ENCODE measurements at places on chromosomes 13 and 19. TPM values are rescaled to one million over a fixed set of nuclear protein-coding genes. Genes with fewer than 3 reads are reported as not detected.

- DNase-seq: no peak
Observed at GRCh38 chr19:47861630-47862029, 2.6 kb downstream of the TPRX2 start.

- DNase-seq: no peak
Observed at GRCh38 chr13:26465954-26466353, 91.5 kb upstream of the WASF3 start.

The FAM216B gene
- not detected for total RNA-seq

- no peak for DNase-seq
Observed at GRCh38 chr19:15367439-15367838, 12.1 kb downstream of the AKAP8 start.

- DNase-seq: no peak
Observed at GRCh38 chr19:35143231-35143715, at the start of gene FXYD7. FXYD7 (plus strand) TSS chr19:35143255; CDS start chr19:35143334, 79 bp downstream.

The ZNF418 gene
- 5.5 TPM for total RNA-seq

DNA sequence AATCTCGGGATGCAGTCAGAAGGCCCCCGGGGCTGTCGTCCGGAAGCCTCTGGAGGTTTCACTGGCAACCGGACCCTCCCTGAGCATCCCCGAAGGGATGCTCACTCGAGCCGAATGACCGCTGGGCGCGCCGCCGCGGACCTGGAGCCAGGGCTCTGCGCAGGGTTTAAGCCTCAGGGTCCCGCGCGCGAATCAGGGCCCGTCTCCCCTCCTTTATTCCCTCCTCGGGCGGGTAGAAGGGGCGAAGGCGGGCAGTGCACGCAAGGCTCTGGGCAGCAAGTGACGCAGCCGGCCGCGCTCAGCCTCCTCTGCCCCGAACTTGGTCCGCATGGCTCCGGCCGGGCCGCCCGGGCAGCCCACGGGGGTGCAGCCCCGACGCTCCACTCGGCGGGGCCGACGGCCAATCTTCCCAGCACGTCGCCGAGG lies 572 bp downstream of the SHISA2 start:
- DNase-seq: no peak

DNA sequence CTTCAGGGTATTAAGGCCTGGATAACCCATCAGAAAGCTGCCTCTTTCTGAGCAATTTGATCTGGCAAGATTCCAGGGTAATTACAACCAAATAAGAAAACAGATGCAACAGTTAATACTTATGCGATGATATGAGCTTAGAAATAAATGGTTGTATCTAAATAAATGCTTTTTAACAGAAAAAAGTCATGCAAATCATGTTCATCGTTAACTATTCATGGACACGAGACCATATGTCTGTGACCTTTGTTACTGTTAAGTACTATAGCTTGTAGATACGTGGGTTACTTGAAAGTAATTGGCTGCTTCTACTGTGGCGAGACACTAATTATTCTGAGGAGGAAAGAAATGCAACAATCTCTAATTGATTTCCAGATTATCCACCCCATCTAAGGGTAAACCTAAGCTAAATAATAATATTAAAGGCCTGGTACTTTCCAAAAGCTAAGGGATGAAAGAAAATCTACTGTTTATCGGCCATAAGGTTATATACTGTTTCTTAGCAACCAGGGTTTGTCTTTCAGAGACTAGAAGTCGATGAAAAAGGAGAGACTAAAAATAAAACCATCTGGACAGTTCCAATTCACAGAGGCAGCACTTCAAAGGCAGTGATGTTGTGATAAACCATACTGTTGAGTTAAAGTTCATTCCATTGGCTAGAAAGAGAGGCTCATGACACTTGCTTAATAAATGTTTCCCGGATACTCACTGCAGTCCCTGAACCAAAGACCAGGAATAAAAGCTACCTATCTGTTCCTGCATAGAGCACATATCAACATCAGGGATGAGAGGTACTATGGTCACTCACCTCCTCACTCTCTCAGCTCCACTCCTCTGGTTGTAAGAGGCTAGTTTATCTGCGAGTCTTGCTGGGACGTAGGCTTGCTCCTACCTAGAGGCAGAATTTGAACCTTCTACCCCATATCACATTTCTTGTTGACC lies 1.5 kb downstream of the EPSTI1 start:
- DNase-seq: no peak

- DNase-seq: no peak
Observed at GRCh38 chr19:5305163-5305562, 35.4 kb downstream of the PTPRS start.

GRCh38 chr19:57872450-57872849 lies 16.4 kb downstream of the ZNF814 start:
- no peak for DNase-seq

DNA sequence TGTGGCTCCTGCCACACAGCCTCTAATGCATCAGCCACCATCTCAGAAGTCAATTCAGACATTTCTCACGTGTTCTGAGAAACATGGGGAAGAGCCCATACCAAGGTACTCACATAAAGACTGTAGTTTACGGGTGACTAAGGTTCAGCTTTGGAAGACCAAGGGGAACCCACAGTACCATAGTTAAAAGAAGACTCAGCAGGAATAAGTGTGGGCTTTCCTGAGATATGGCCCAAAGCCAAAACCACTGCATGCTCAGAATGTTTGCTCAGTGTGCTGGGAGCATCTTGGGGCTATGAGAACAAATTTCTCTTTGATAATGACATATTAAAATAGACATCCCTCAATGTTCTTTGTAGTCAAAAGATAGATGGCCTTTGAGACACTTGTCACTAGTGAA lies 283.8 kb downstream of the DCT start:
- peak; percentile 22 for DNase-seq

GRCh38 chr19:54506079-54506478 lies 3.4 kb downstream of the LAIR2 start:
- peak; percentile 2 for DNase-seq

DNA sequence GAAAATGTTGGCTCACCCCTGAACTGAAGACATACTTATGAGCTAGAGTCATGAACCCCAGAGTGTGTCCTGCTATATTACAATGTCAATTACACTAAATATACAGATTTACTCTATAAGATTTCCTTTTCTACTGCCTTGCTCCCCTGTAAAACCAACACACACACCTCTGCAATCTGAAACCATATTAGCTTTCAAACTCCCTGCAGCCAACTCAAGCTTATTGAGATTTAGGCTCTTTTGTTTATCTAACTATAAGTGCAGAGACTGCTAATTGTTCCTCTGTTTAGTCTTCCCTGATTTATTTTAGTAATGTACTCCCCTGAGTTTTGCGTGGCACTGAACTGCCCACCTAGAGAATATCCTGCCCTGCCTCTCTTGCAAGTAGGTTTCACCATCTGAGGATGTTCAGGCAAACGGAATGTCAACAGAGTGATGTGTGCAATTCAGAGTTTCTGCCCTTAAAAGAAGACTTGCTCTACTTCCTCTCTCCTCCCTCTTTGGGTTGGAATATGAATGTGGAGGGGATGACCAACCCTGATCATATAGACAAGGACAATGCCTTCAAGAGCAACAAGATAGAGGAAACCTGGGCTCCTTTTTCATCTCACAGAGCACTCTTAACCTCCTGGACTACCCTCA lies 22.3 kb downstream of the FAM216B start:
- DNase-seq: peak; percentile 52

The SLC15A1 gene
- 0.77 TPM for total RNA-seq

The FCER2 gene
- not detected for total RNA-seq

- peak; percentile 76 for DNase-seq
Observed at GRCh38 chr13:114151565-114152284, 19.3 kb upstream of the RASA3 start.

The TSSK6 gene
- total RNA-seq: 4.9 TPM

DNA sequence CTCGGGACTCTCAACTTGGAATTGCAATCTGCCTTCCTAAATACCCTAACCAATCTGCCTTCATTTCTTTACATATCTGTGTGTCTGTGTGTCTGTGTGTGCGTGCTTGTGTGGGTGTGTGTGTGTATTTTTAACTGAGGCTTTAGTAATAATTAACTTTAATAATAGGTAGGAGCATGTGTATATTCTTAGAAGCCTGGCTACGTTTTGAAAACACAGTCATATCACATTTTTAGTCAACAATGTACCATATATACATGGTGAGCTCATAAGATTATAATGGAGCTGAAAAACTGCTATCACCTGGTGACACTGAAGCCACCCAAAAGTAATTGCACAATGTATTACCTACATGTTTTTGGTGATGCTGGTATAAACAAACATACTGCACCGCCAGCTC lies 65.4 kb upstream of the ATXN8OS start:
- no peak for DNase-seq

DNA sequence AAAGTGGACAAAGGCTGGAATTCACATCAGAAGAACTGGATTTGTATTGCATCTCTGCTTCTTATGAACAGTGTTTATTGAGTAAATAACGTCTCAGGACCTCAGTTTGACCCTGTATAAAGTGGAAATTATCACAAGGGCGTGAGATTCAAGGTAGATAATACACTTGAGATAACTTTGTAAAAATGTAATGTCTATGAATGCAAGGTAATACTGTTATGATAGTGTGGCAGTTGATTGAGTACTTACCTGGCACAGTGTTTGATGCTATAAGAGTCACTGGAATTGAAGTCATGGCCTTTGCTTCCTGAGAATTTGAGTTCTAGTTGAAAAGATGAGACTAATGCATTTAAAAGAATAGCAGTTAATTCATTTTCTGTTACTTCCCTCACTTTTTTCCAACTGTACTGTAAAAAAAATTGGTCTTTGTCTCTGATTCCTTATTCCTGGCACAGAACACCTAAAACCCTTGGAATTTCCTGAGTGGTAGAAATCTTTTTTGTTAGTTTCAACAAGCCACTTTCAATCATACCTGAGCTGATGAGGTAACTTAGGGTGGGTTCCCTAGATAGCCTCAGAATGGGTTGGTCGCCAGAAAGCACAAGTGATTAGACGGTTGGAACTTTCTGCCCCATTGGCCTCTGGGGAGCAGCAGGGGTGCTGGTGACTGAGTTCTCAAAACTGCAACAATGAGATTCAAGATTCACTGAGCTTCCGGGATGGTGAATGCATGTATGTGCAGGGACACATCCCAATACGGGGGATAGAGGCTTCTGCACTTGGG lies 6.4 kb upstream of the XPO4 start:
- no peak for DNase-seq

The LCP1 gene
- total RNA-seq: 0.53 TPM

The ELSPBP1 gene
- total RNA-seq: not detected

DNA sequence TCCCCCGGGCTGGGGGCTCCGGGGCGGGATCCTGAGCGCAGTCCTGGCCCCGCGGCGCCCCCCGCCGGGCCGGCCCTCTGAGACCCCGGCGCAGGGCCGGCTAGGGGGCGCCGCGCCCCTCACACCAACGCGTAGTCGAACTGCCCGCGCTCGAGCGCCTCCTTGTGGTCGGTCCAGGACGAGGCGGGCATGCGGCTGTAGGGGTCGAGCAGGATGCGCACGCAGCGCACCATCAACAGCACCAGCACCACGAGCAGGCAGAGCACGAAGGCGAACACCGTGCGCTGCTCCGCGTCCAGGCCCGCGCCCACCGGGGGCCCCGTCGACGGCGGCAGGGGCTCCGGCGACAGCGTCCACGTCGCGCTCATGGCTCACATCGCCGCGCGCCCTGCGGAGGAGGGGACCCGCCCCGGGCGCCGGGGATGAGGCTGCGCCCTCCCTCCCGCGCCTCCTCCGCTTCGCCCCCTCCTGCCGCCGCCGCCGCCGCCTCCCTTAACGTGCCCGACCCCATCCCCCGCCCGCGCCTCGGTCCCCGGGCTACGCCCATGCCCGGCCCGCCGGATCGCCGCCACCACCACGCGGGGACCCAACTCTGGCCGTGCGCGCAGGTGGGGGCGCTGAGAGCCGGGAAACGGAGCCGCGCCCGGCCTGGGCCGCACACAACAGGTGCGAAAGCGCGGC lies 624 bp downstream of the CTXN1 start:
- peak; percentile 35 for DNase-seq

DNA sequence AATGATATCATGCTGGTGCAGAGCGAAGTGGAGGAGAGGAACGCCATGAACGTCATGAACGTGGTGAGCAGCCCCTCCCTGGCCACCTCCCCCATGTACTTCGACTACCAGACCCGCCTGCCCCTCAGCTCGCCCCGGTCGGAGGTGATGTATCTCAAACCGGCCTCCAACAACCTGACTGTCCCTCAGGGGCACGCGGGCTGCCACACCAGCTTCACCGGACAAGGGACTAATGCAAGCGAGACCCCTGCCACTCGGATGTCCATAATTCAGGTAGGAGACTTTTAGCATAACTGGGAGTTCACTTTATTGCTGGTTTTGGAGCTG lies 3.3 kb downstream of the PCDH17 start:
- DNase-seq: no peak

- DNase-seq: no peak
Observed at GRCh38 chr19:41133260-41133659, 19.0 kb downstream of the CYP2F1 start.

The TINCR gene
- total RNA-seq: 4.2 TPM

DNA sequence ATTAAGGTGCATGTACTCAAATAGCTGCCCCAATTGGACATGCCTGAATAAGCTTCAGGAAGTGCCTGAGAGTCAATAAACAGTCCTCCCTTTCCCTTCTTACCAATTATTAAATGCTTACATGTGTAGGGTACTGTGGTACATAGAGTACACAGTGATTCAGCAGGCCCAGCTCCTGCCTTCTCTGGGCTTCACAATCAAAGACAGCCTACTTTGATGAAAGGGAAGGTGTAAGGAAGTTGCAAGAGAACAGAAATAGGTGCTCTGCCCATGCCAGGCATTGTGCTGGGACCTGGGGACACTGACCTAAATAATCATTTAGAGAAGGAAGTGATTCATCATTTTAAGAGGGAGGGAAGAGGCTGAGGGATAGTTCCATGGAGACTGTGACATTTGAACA lies 17.2 kb downstream of the FRY start:
- DNase-seq: peak; percentile 23

DNA sequence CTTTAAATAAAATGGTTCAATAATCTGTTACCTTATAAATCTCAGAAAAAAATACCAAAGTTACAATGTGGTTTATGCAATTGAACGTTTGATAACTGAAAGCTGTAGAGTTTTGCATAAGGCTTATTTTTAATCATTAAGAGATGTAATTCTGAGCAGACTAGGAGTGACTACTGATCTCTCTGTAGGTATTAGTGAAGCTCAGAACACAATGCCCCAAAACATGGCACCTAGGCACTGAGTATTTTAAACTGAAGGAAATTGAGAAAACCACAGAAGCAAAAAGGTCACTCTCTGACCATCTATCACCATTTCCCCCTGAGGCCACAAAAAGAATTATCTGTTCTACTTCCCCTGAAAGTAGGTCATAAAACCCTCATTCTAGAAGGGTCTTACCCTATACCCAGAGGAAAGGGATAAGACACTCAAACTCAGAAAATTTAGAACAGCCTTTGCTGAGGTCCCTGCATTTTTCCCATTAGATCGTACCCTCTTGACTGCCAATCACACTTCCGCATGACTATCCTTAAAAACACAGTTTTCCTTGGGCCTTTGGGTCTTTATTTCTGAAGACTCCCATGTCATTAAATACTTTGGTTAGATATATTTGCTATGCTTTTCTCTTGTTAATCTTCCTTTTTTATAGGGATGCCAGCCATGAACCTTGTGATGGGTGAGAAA lies 158.1 kb downstream of the PCDH9 start:
- no peak for DNase-seq

The SLC44A2 gene
- 18.7 TPM for total RNA-seq

- no peak for DNase-seq
Observed at GRCh38 chr13:32390048-32390447, 37.9 kb downstream of the N4BP2L1 start.

GRCh38 chr13:29917650-29918049 lies 67.2 kb upstream of the UBL3 start:
- no peak for DNase-seq

Measured in bronchial epithelial cell (primary cell).